ENCODE measurements at places on chromosomes 1 and 21.

- no peak for DNase-seq
Observed at GRCh38 chr1:91007092-91007491, 14.7 kb downstream of the ZNF644 start.

- no peak for DNase-seq
Observed at GRCh38 chr21:25550352-25551120, 56.7 kb downstream of the MRPL39 start.

- DNase-seq = no peak
Observed at GRCh38 chr1:230303822-230304221, 122.3 kb downstream of the PGBD5 start.

DNA sequence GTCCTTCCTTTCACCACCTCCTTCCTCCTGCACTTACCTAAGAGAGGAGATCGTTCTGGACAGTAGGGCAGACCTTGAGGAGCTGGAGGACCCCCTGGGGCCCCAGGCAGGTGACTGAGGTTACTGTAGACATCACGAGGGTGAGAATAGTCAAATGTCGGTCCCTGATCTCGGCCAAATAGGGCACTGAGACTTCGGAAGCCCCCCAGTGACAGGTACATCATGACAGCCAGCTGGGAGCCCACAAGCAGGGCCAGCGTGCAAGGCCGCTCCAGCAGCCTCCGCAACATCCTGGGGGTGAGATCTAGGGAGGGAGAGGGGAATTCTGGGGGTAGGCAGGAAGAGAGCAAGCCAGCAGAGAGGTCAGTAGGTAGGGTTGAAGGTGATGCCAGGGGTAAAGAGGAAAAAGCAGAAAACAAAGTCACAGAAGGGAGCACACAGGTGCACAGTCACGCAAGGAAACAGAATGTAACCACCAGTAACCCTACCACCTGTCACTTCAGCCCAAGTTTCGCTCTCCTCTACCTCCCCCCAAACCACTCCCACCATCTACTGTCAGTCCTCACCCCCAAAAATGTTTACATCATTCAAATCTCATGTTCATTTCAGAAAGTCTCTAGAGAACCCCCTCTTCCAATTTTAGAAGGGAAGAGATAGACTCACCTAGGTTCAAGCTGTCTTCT is 1.4 kb downstream of the B4GALT3 start:
- no peak for DNase-seq

- DNase-seq = no peak
Observed at GRCh38 chr1:151373196-151373595, 691 bp upstream of the SELENBP1 start.

DNA sequence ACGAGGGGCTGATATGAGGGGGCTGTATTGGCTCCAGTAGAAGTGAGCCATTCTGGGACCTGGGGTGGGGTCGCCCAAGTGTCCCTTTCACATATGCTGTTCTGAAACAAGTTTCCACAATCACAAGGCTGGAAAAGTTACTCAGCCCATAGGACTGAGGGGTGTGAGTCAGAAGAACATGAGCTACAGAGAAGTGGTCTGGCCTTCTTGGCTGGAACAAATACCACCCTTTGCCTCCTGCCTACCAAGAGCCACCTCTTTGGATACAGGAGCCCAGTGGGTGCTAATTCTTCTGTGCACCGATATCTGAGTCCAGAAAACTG is 42.4 kb downstream of the MEF2D start:
- DNase-seq = no peak

- DNase-seq = no peak
Observed at GRCh38 chr1:240800291-240800690, 188.3 kb upstream of the GREM2 start.

DNA sequence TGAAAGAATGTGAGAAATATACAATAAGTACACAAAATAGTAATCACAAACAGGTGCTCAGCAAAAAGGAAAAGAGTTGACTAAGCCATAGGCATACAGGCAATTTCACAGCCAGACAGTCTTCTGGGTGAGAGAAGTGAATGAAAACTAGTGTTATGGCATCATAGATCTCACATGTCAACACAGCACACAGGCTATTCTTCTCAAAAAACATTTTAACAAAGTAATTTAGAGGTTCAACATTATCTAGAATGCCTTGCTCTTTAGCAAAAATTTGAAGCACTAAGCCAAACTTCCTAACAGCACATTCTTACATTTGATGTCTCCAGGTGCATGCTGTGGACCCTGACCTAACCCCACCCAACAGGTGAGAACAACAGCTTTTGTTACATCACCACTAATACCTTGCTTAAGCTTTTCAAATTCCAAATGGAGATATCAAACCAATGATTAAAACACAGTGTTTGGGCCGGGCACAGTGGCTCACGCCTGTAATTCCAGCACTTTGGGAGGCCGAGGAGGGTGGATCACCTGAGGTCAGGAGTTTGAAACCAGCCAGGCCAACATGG is 30.5 kb downstream of the OTUD7B start:
- DNase-seq = peak; percentile 19

- DNase-seq = peak; percentile 79
Observed at GRCh38 chr1:76607717-76608116, 259.6 kb upstream of the ST6GALNAC5 start.

GRCh38 chr1:230384380-230385157 is 41.6 kb downstream of the PGBD5 start:
- DNase-seq = no peak

- no peak for DNase-seq
Observed at GRCh38 chr1:17163371-17163770, 41.6 kb upstream of the PADI1 start.

DNA sequence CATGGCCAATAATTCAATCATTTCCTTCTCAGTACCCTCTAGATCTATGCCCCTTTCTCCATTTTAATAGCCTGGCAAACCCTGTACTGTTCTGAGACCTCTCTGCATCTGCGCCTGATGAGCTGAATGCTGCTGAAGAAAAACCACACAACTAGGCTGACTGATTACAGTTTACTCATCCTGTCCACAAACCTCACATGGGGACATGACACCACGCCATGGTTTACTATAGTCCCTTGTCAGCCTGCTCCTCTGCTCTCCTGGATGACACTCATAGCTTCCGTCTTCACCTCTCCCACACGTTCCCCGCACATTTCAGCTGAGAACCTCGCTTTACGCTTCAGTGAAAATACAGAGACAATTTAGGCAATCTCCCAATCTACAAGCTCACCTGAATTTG is 59.7 kb downstream of the DESI2 start:
- DNase-seq = no peak

GRCh38 chr1:53125122-53125521 is 17.3 kb downstream of the SLC1A7 start:
- DNase-seq = no peak

DNA sequence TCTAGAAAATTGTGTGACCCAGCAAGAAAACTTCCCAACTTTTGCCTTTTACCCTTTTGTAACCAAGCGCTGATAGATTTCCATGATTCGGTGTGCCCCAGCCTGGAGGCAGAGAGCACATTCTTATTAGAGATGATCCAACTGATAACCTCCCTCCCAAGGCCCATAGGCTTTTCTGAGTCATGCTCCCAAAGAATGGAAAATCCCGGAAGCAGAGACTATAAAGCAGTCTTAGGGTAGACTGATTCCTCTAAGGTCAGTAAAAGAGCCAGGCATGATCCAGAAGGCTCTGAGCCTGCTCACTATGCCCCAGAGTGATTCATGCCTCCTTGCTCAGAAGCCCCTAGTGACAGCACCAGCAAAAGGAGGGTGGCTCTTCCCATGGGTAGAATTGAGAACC is 4.3 kb downstream of the CAMK1G start:
- DNase-seq = no peak

GRCh38 chr1:192620071-192620635 is 15.8 kb upstream of the RGS13 start:
- DNase-seq = no peak

DNA sequence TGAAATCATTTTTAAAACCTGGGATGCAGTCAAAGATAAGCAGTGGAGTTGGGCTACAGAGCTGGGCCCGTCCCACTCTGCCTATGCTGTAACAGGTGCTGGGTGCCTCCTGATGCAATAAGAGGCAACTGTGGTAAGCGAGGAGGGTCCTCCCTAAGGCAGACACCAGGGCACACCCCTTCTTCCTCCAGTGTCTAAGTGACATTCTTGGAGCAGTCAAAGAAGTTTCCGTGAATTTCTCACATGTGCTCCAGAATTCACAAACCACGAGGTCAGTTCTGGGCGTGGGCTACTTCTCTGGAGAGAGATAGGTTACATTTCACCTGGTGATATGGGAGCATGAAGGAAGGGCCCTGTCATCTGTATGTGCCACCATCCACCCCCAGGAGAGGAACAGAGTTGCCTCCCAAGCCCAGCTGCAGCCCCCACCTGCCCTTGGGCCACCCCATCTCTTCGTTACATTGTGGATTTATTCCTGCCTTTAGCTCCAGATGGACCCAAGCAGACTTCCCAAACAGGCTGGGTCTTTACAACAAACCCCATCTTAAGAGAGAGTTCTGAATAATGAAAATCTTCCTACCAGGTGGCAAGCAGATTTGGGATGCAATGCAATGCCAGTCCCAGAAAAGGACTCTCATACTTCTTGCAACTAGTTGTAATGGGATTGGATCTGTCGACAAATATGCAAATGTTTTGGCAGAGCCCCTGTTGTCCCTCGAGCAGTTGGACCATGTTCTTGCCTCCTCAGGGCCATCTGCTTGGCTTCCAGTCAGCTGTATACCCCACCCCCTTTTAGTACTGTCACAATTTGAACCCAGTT is 82.5 kb upstream of the CNTN2 start:
- no peak for DNase-seq

DNA sequence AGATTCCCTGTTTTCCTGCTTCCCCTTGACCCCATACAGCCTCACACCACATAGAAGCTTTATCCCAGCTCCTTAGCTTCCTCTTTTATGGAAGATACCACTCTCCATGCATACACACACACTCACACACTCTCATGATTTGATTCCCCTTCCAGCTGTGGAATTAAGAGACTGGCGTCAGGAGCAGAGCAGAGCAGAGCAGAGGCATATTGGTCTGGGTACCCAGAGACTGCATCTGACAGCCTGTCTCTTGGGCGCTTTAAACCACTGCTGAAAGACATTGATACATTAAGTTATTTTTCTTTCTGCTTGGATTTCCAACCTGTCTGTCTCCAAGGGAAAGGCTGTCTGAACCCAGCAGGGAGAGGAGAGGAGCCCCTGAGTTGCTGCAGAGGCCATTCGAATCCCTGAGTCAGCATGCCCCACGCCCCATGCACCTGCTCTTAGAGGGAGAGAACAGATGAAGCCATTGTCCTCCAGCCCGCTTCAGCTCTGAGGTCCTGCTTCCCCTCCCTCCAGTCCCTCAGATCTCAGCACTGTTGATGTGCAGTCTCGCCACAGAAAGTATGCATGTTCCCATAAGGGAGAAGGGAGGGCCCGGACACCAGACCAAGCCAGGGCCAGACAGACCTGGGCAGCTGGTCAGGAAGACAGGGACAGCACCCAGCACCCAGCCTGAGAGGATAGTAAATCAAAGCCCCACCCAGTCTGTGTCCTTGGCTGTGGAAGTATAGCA is 66.7 kb upstream of the GJB5 start:
- peak; percentile 81 for DNase-seq

DNA sequence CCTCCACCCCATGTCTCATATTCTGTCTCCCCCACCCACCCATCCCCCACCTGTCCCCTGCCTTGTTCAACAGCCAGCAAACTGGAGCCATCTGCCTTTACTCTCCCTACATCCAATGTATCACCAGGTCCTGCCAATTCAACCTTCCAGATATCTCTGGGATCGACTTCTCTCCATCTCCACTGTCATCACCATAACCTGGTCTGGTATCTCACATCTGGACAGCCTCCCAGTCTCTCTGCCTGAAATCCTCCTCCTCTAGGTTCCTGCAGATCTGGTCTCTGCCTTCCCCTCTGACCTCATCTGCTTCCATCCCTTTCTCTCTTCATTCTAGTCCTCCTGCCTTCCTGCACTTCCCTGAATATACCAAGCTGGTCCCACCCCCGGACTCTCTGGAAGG is 22.2 kb upstream of the CDCA8 start:
- no peak for DNase-seq

DNA sequence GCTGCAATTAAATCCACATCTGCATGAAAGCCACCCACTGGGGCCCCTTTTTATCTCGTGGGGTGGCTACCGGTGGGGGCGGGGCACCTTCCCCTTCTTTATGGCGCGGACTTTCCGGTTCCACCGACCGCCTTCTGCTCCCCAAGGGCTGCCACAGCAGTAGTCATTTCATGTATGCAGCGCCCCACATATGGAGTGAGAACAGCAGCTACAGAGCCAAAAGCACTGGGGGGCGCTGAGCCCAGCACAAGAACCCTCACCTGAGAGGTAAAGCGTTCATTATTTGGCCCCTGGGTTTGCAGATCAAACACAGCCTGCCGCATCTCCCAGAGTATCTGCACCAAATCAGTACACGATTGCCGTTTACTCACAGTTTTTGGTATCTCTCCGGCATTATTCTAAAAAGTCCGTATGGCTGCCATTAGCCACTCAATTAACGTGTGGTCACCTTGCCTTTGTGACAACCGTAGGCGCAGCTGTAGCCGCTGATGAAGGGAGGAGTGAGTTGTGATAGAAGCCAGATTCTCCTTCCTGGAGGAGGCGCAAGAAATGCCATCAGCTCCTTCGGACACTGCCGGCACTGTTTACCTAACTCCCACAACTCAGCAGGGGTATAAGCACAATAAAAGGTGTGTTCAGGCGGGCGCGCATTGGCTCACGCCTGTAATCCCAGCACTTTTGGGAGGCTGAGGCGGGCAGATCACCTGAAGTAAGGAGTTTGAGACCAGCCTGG is 30.4 kb upstream of the CR2 start:
- no peak for DNase-seq

GRCh38 chr1:21396516-21396915 is 43.4 kb upstream of the NBPF3 start:
- DNase-seq = no peak

GRCh38 chr1:207801819-207802218 is 50.0 kb downstream of the CD46 start:
- no peak for DNase-seq

- no peak for DNase-seq
Observed at GRCh38 chr1:186715887-186716809, 35.9 kb upstream of the PTGS2 start.

GRCh38 chr1:171433451-171433850 is 51.9 kb upstream of the PRRC2C start:
- DNase-seq = no peak

- DNase-seq = no peak
Observed at GRCh38 chr1:216887032-216887431, 163.8 kb upstream of the ESRRG start.

GRCh38 chr21:36579898-36580297 is 100.0 kb upstream of the CLDN14 start:
- no peak for DNase-seq

DNA sequence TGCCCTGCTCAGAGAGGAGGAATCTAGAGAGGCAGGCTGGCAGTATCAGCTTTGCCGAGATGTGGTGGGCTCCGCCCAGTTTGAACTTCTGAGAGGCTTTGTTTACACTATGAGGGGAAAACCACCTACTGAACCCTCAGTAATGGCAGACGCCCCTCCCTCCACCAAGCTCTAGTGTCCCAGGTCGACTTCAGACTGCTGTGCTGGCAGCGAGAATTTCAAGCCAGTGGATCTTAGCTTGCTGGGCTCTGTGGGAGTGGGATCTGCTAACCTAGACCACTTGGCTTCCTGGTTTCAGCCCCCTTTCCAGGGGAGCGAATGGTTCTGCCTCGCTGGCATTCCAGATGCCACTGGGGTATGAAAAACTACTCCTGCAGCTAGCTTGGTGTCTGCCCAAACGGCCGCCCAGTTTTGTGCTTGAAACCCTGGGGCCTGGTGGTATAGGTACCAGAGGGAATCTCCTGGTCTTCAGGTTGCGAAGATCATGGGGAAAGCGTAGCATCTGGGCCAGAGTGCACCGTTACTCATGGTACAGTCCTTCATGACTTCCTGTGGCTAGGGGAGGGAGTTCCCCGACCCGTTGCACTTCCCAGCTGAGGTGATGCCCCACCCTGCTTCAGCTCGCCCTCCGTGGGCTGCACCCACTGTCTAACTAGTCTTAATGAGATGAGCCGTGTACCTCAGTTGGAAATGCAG is 43.6 kb downstream of the C21orf91 start:
- no peak for DNase-seq

Measured in colonic mucosa (tissue), 4 donors.